ENCODE measurements at places on chromosomes 4 and X. TPM values are rescaled to one million over a fixed set of nuclear protein-coding genes. Genes with fewer than 3 reads are reported as not detected.

GRCh38 chr4:144547678-144548298 lies 98.2 kb upstream of the HHIP start:
- H3K27ac ChIP-seq, result no peak overlapping the region
- H3K4me1 ChIP-seq, result no peaks in the 10 kb centered on the region
- DNase-seq, result no peak
- no peaks in the 10 kb centered on the region for H3K36me3 ChIP-seq
- H3K4me3 ChIP-seq, result no peak overlapping the region

GRCh38 chr4:10554694-10555093 lies 97.5 kb upstream of the ZNF518B start:
- no peaks in the 10 kb centered on the region for H3K4me1 ChIP-seq
- no peak overlapping the region for H3K4me3 ChIP-seq
- no peak overlapping the region for H3K27ac ChIP-seq
- peak; percentile 77 for DNase-seq
- no peaks in the 10 kb centered on the region for H3K36me3 ChIP-seq

DNA sequence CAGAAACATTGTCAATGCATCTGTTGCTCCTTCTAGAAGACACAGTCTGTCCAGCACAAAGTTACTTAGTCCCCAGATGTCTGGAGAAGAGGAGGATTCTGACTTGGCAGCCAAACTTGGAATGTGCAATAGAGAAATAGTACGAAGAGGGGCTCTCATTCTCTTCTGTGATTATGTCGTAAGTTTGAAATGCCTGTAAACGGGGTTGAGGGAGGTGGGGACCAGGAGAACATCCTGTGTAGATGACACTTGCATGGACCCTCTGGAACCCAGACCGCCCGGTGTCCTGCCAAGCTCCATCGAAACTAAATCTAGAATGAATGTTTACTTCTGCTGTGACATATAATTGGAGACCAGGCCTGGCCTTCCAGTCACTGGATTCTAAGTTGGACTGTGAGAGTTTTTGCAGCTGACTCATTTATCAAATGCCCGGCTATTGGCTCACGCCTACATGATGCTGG lies 45.0 kb upstream of the MSANTD1 start:
- no peak overlapping the region for H3K27ac ChIP-seq
- peaks cover 13% of the 10 kb centered on the region for H3K36me3 ChIP-seq
- DNase-seq, result no peak
- no peaks in the 10 kb centered on the region for H3K4me1 ChIP-seq
- no peaks in the 10 kb centered on the region for H3K27me3 ChIP-seq
- no peak overlapping the region for H3K4me3 ChIP-seq

DNA sequence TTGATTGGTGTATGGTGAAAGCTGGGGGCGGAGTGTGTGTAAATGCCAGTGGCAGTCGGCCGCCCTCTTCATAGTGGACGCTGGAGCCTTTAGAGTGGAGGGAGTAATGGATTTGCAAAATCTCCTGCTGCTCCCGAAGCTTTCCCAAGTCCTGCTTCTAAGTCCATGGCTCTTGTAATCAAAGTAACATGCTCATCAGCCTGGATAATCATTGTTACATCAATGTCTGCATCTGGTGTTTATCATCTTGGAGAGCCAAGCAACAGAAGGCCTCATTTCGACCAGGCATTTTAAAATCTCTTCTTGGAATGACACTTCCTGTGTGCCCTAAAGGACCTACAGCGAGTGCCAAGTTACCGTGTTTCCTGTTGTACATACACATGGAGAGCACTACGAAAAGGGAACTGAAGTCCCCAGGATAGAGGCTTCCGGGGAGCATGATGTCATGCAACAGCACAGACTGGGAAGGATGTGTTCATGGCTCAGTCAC lies 32.2 kb downstream of the UNC5C start:
- no peak overlapping the region for H3K4me3 ChIP-seq
- no peaks in the 10 kb centered on the region for H3K36me3 ChIP-seq
- no peaks in the 10 kb centered on the region for H3K4me1 ChIP-seq
- H3K27ac ChIP-seq, result no peak overlapping the region

- no peak overlapping the region for H3K27ac ChIP-seq
- no peaks in the 10 kb centered on the region for H3K4me1 ChIP-seq
- DNase-seq, result no peak
Measured at GRCh38 chr4:81903212-81903611, 431.5 kb upstream of the RASGEF1B start.

DNA sequence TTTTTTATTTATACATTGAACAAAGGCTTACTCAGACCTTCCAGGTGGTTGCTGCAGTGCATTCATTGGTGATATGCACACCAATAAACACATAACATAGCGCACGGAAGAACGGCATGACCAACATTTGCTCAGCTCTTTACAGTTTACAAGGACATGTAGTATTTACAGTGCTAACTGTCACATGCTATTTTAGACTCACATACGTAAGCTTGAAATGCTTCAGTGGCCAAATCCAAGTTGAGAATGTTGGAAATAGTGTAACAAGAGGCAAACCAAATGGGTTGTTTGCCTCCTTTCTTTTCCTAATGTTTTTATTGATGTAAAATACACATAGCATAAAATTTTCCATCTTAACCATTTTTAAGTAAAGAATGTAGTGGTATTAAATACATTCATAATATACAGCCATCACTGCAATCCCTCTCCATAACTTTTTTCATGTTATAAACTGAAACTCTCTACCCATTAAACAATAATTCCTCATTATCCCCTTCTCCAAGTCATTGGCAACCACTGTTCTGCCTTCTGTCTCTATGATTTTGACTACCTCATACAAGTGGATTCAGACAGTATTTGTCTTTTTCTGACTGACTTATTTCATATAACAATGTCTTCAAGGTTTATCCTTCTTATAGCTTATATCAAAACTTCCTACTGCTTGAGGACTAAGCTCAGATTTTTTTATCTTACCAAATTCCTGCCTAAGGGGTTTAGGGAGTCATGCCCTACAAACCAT lies 1722.9 kb upstream of the AGA start:
- H3K27me3 ChIP-seq, result no peaks in the 10 kb centered on the region
- peaks cover 19% of the 10 kb centered on the region for H3K36me3 ChIP-seq
- peaks cover 6% of the 10 kb centered on the region for H3K4me1 ChIP-seq
- no peak for DNase-seq
- peak overlapping the region; percentile 66 for H3K4me3 ChIP-seq

- H3K27me3 ChIP-seq, result peaks cover 1% of the 10 kb centered on the region
- DNase-seq, result no peak
- no peaks in the 10 kb centered on the region for H3K36me3 ChIP-seq
- no peak overlapping the region for H3K27ac ChIP-seq
Measured at GRCh38 chr4:141810038-141810711, 173.8 kb downstream of the IL15 start.

DNA sequence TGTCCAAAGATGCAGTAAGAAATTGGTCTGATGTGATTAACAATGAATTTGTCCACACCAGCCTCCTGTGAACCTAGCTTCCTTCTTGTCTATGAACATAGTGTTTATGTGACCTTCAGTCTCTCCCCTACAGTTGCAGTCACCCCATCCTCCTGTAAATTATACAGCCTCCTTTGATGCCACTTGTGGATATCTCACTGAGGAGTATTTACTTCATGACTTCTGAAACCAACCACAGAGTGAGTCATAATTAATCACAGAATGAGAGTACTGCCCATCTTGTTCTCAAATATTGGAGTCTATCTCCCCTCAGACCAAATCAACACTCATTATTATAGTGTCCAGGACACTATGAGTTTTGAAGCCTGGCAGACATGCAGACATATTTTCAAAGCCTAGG lies 27.3 kb upstream of the XAGE2 start:
- DNase-seq, result no peak
- H3K27me3 ChIP-seq, result no peaks in the 10 kb centered on the region
- no peak overlapping the region for H3K27ac ChIP-seq
- no peaks in the 10 kb centered on the region for H3K36me3 ChIP-seq
- H3K4me3 ChIP-seq, result no peak overlapping the region
- no peaks in the 10 kb centered on the region for H3K4me1 ChIP-seq

GRCh38 chrX:12790885-12791256 lies 341 bp upstream of the PRPS2 start:
- no peaks in the 10 kb centered on the region for H3K4me1 ChIP-seq
- peaks cover 9% of the 10 kb centered on the region for H3K27me3 ChIP-seq
- no peak overlapping the region for H3K27ac ChIP-seq
- DNase-seq, result no peak
- H3K4me3 ChIP-seq, result peak overlapping the region; percentile 60
- H3K36me3 ChIP-seq, result no peaks in the 10 kb centered on the region

DNA sequence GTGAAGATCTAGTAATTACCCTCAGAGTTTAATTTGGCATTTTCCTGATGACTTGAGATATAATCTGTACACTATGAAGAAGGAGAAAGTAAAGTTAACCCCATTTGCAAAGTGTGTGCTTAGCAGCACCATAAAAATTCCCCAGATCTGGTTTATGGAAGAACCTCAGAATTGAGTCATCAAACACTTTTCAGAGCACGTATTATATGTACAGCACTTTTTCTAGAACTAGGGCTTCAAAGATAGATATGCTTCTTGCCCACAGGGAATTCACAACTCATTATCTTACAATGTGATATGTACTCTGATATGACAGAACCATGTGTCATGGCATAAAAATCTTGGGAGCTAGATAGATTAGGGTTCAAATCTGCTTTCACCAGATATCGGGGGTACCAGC lies 150.9 kb downstream of the SLC10A7 start:
- H3K36me3 ChIP-seq, result no peaks in the 10 kb centered on the region
- H3K27me3 ChIP-seq, result no peaks in the 10 kb centered on the region
- H3K4me3 ChIP-seq, result no peak overlapping the region
- no peak for DNase-seq

DNA sequence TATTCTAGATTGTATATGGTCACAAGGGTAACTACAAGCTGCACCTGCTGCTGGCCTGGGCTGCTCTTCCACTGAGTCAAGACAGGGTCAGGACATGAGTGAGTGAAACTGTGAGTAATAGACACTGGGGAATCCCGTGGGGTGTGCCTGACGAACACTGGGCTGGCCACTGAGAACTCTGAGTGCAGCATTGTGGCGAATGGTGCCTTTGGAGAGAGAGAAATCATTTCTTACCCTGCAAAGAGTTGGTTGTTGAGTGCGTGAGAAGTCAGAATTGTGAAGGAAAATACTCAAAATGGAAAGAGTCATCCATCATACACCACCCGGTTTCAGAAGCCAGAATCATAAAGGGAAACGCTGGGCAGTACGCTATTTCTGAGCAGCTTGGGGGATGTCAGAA lies 43.1 kb upstream of the LSM6 start:
- no peaks in the 10 kb centered on the region for H3K36me3 ChIP-seq
- H3K4me3 ChIP-seq, result no peak overlapping the region
- no peak for DNase-seq
- peaks cover 3% of the 10 kb centered on the region for H3K4me1 ChIP-seq
- no peak overlapping the region for H3K27ac ChIP-seq

DNA sequence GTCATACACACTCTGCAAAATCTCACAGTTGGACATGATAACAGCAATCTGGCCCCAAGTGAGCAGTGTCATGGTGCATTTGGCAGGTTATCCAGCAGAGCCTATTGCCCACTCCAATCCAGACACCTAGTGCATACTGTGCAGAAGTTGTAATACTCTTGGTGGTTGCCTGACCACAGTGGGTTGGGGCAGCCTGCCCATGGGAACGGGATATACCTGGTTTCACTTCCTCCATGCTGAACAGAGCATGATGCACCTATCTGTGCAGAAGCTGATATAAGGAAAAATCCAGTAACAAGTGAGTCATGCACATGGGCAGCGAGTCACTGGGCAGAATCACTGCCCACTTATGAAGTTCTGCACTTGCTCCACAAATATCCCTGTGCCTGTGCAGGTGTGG lies 105.3 kb upstream of the IGSF1 start:
- no peaks in the 10 kb centered on the region for H3K36me3 ChIP-seq
- H3K27ac ChIP-seq, result no peak overlapping the region
- DNase-seq, result no peak
- peaks cover 5% of the 10 kb centered on the region for H3K4me1 ChIP-seq

DNA sequence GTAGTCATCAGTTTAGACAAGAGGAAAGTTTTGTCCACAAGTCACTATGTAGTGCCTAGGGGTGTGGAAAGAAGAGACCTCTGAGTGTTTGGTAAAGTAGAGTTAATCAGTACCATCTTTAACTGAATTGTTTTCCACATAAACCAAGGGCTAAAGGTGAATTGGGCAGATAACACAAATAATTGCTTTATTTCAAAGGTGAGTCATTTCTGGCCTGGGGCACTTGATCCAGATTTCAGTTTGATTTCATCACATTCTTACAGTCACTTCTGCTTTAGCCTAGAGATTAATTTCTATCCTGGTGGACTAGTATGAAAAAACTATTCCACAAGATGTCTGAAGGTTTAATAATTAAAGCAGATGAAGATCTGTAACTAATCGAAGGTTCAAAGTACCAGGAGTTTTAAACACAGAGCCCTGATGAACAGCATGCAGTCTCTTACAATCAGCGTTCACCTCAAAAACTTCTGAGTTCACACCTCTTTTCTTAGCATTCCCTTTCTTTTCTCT lies 74.5 kb upstream of the BOD1L1 start:
- no peaks in the 10 kb centered on the region for H3K36me3 ChIP-seq
- H3K4me3 ChIP-seq, result no peak overlapping the region
- H3K4me1 ChIP-seq, result no peaks in the 10 kb centered on the region

DNA sequence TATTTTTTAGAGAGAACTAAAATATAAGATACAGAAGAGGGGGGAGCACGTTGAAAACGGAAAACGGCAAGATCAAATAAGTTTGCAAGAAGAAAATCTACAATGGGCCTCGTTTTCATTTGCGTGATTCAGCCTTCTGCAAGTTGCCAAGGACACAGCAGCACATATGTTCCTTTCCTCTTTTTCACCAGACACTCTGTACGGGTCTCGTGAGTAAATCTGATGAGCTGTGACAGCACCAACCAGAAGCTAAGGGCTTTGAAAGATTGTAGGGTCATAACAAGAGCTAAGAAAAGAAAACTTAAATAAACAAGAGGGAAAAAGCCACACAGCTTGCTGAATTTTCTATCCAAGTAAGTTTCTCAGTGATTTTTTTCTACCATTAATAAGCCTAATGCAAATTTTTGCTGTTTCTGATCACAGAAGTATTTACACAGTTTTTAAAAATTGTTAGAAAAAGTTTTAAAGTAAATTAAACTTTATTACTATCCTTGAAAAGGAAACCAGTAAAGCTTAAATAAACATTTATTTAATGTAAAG lies 63.4 kb downstream of the SCML2 start:
- no peak overlapping the region for H3K27ac ChIP-seq
- no peak overlapping the region for H3K4me3 ChIP-seq
- no peaks in the 10 kb centered on the region for H3K27me3 ChIP-seq
- DNase-seq, result no peak
- H3K4me1 ChIP-seq, result peaks cover 8% of the 10 kb centered on the region
- H3K36me3 ChIP-seq, result no peaks in the 10 kb centered on the region

TBC1D25 gene
- total RNA-seq, result 9.7 TPM

ANXA3 gene
- total RNA-seq, result 27.3 TPM

FAM47C gene
- not detected for total RNA-seq

MRPL1 gene
- total RNA-seq, result 37.0 TPM

GAB3 gene
- 1.2 TPM for total RNA-seq

BTK gene
- not detected for total RNA-seq

LAMTOR3 gene
- total RNA-seq, result 24.0 TPM

TCEAL9 gene
- total RNA-seq, result 36.5 TPM

Data from H1 (cell line).